Prostate gland (tissue), 2 donors: ENCODE measurements at places on chromosomes 7 and 10. TPM values are rescaled to one million over a fixed set of nuclear protein-coding genes. Genes with fewer than 3 reads are reported as not detected.

Gene DOCK1
- total RNA-seq, result 56.0 TPM

DNA sequence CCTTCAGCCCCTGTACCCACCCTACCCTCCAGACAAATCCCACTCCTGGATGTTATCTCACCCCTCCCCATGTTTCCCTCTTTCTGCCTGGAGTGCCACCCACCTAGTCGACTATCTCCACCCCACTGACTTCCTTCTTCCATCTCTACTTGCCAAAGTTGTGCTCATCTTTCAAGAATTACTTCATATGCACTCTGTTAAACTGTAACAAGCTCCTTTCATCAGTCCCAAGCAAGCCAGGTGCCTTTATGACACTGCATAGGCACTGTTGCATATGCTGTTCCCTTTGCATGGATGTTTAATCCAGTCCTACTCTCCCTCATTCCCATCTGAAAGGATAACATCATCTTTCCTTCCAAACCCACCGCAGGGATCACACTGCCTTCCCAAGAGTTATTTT, 8.9 kb upstream of the CDK1 start:
- no peak for DNase-seq

DNA sequence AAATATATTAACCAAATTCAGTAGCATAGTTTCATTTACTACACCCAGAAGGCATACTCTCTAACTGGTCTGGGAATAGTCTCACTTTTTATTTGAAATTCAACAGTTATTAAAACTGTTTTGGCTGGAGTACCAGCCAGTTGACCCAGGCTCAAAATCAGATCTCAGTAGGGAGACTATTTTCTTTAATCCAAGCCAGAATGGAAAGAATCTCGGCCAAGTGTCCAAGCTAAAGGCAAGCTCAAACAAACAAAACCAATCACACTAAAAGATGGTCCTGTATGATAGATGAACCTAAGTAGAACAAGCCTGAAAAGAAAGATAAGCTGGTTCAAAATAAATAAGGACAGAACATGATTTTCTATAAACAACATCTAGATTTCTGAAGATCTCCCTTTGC, 259.6 kb upstream of the POM121L12 start:
- DNase-seq, result no peak

GRCh38 chr7:137403353-137403695, 59.8 kb upstream of the PTN start:
- DNase-seq, result no peak

DNA sequence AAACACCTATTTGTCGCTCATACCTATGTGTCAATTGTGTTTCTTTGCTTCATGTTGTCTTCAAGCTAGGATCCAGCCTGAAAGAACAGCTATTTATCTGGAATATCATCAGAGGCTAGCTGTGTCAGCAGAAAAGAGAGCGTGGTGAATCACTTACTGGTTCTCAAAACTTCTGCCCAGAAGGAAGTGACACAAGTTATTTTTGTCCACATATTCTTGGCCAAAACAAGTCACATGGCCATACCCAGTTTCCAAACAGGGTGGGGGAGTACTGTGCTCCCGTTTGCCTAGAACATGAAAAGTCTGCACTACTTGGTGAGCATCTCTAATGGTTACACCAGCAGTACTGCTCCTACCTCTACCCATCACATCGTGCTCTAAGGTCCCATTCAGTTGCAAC, 160.9 kb upstream of the CSTF2T start:
- no peak for DNase-seq

DNA sequence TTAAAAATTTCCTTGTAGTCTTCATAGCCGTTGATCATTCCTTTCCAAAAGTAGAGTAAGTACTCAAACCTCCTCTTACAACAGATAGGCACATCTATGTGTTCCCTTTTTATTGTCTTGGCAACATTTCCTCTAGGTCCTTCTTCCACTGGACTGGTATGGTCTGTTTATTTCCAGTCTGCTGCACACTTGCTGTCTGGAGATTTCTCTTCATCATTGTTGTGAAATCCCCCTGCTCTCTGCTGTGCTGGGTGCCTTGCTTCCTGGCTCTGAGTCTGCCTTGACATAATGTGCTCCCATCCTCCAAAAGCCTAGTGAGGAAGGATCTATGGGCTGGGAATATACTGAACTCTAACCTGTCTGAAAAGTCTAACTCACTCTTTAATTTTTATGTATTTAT, 545.3 kb upstream of the VSTM2A start:
- DNase-seq, result no peak

DNA sequence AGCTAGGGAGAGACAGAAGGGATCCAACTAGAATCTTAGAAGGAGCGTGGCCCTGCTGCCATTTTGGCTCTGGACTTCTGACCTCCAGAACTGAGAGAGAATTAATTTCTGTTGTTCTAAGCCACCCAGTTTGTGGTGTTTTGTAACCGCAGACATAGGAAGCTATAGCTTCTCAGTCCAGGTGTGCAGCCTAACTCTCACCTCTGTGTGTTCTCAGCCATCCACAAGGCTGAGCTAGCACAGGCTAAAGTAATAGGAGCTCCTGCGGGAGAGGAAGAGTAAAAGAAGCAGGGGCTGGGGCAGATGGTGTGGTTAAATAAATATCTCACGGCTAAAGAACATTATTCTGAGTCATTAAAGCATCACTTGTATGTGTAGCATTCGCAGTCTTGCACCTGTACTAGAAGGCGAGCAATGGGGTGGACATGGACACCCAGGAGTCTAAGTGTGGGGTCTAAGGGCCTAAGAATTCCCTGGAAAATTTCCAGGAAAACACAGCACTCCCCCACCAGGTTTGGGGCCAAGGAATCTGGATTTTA, 94.1 kb downstream of the AOAH start:
- no peak for DNase-seq
